Endothelial cell of umbilical vein (primary cell): ENCODE measurements at places on chromosomes 7 and 10. TPM values are rescaled to one million over a fixed set of nuclear protein-coding genes. Genes with fewer than 3 reads are reported as not detected.

DNA sequence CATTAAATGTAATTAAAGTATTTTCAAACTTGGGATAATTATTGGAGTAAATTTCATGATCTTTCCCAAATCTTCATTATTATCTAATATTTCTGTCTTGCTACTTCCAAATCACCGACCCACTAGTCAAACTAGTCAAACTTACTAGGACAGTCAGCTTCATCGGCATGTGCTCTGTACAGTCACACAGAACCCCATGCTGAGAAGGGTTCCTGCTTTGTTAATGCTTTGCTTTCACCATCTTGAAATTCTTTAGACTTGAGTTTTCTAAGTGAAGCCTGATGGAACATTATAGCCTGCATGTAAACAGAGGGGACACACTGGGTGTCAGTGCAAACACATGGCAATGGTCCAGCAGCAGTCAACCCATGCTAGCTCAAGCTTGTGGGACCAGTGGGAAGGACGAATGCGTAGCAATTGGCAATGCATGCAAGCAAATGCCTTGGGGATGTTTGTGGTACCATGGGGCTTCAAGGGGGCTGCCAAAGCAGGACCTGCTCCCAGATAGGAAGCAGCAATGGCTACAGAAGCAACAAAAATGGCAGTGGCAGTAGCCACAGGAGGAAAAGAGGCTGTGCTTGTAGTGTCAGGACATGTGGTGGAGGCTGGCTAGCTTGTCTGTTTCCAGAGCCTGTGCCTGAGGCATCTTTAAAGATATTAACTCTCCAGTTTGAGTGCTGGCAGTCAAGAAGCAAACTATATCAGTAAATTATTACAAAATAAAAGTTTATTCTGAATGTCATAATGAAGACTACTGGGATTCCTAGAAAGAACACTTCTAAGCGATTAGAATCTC is 441.1 kb upstream of the SEMA3D start:
- DNase-seq: no peak

DNA sequence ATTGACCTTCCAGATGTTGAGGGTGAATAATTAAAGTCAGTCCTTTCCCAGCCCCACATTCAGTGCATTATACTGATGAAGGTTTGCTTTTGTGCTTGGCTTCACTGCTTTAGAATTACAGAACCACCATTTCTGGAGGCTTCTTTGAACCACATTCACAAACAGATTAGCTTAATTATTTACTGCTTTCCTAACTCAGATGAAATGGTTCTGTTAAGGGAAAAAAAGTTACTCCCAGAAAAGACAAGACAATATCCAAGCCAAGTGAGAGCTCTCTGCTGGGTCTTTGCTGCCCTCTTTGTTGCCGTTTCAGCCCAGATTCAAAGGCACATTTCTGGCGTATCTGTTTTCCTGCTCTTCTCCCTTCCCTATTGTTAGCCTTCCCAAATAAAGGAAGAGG is 188.9 kb downstream of the AHR start:
- DNase-seq: no peak

The PLAC9 gene
- total RNA-seq: 1.7 and 2.1 TPM in 2 replicates

DNA sequence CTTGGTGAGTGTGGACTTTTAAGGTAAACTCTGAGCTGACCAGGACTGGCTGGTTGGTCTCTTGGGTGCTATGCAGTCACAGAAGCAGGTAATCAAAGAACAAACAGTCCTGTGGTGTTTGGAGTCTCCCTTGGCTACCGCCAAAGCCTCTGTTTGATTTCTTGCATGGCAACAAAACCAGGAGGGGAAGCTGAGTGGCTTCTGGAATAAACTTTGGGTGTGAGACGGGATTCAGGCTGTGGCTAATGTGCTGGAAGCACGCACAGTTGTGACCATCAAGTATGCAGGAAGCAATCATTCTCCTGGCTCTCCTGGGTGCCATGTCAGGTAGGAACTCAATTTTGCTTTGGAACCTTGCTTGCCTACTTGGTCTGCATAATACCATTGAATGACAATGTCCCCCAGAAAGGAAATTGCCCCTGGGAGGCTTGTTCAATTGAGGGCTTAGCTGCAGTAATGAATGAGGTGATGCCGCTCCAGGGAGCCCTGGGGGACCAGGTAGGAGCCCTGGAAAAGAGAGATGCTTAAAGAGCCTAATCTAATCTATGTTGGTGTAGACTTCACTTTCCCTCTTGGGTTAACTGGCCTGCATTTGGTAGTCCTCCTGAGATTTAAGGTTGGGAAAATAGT is at the start of gene CDHR3:
TSS of gene CDHR3 (plus strand) at position 227 of the 630 bp plus-strand sequence. CDS start at position 282, 55 bp downstream.
- no peak for DNase-seq

DNA sequence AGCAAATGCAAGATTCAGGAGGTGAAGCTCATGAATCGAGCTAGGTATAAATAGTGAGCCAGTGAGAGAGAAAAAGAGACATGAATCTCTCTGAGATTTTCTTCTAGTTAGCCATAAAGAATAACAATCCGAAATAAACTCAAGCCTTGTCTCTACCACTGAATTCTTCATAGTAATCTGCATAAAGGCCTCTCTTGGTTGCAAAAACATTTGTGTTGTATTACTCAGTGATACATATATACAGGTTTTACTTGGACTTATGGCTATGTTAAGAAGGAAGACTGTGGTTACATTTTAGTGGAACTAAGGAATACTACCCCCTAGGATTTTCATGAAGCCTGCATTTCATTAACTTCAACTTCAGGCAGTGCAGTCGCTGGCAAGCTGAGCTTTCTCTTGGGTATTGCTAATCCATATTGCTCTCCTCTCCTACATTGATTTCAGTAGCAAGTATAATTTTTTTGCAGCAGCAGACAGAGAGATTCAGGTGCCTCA is 72.7 kb upstream of the TRIL start:
- DNase-seq: no peak

- DNase-seq: no peak
These were observed 59.1 kb downstream of the TFAM start for GRCh38 chr10:58444321-58444720.

The GRID2IP gene
- total RNA-seq: not detected in 2 replicates

The NPM3 gene
- total RNA-seq: 55.4 and 60.7 TPM in 2 replicates

The CCL24 gene
- not detected in 2 replicates for total RNA-seq

- DNase-seq: peak; percentile 60
These were observed 4.2 kb upstream of the HOXA10 start for GRCh38 chr7:27178366-27178765.

DNA sequence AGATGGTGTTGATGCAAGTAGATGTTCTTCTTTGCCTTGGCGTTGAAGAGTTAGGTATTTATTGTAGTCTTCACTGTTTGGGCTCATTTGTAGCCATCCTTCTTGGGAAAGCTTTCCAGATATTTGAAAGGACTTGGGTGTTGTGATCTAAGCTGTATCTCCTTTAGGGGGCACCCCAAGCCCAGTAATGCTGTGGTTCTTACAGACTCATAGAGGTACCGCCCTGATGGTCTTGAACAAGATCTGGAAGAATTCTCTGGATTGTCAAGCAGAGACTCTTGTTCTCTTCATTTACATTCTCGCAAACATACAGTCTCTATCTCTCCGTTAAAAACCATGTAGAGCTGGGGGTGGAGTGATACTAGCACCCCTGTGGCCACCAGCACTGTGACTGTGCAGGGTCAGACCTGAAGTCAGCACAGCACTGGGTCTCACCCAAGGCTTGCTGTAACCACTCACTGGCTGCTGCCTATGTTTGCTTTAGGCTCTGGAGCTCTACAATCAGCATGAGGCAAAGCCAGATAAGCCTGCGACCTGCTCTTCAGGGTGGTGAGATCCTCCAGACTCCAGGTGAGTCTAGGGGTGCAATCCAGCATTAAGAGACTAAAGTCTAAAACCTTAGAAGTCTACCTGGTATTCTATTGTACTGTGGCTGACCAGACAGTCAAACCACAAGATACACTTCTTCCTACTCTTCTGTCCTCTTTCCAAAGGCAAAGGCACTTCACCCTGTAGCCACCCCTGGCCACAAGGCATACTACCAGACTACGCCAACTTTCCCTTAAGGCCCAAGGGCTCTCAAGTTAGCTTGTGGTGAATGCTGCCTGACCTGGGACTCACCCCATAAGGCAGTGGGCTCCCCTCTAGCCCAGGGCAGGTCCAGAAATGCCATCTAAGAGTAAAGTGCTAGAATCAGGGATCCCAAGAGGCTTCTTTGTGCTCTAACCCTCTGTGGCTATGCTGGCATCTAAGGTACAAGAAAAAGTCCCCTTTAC is 209.7 kb upstream of the TMEM196 start:
- DNase-seq: peak; percentile 58

GRCh38 chr10:69439813-69440506 is 11.3 kb upstream of the TSPAN15 start:
- DNase-seq: no peak

GRCh38 chr10:103397191-103397825 is 882 bp downstream of the PDCD11 start:
- no peak for DNase-seq

The GSDME gene
- 21.3 and 23.4 TPM in 2 replicates for total RNA-seq

DNA sequence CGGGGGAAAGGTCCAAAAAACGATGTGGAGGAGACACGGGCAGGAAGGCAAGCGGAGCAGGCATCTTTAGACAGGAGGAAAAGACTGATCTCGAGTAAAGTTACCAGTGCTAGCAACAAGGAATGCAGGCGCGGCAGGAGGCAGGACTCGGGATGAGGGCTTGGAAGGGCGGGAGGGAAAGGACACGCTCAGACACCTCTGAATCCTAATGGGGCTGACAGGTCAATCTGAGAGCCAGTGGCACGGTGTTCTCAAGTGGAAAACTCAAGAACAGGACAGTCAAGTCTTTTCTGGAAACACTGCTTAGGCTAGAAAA is 155.3 kb upstream of the COBL start:
- no peak for DNase-seq

GRCh38 chr7:111931016-111931517 is 275.1 kb downstream of the DOCK4 start:
- peak; percentile 65 for DNase-seq

The UCN3 gene
- not detected in 2 replicates for total RNA-seq

GRCh38 chr10:84075226-84076046 is 63.9 kb upstream of the GHITM start:
- no peak for DNase-seq

GRCh38 chr10:74862625-74863024 is 36.2 kb downstream of the KAT6B start:
- DNase-seq: no peak

The DENND11 gene
- total RNA-seq: 25.9 and 35.0 TPM in 2 replicates

DNA sequence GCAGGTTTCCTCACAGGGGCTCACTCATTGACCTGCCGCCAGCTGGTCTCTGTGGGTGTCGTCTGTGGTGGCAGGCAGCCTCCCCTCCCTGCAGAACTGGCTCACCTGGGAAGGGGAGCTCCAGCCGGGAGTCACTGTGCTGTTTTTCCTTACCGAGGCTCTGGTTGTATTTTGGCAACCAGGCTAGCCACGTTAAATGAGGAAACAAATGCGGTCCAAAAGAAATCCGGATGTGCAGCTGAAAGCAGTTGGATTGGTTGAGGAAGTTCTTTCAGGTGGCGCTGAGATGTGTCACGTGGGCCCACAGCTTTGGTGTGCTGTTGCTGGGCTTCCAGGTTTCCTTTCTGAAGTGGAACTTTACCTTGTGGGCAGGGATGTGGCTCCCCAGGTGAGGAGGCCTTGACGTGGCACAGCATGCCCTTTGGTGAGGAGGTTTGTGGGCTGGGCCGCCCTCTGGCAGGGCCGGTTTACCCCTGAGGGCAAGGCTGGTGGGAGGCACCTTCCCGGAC is 14.2 kb downstream of the MTURN start:
- no peak for DNase-seq

DNA sequence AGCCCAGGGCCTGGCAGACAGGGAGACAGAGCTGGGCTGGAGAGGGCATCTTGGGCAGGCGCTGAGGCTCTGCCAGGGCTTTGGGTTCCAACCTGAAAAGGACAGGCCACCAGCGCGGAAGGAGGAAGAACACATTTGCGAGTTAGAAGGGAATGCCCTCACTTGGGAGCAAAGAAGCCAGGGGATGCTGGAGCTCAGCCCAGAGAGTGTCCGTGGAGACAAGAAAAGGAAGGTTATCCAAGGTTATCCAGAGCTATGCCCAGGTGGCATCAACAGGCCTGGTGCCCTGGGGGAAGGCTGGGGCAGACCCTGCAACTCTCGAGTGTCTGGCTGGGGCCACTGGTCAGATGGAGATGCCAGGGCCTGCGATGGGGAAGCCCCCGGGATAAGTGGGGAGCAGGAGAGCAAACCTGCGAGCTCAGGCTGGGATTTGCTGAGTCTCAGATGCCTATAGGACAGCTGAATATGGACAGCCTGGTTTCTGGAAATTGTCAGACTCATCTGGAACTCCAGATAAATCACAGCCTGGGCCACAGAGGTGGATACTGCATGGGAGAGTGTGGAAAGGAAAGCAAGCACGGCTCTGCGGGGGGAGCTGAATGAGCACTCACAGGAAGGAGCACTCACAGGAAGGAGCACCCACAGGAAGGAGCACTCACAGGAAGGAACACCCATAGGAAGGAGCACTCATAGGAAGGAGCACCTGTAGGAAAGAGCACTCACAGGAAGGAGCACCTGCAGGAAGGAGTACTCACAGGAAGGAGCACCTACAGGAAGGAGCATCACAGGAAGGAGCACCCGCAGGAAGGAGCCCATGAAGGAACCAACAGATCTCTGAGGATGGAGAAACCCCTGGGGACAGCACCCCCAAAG is 152.1 kb downstream of the ADAM12 start:
- no peak for DNase-seq

The EBLN1 gene
- not detected in 2 replicates for total RNA-seq

GRCh38 chr7:100065452-100066186 is 15.9 kb downstream of the ZNF3 start:
- peak; percentile 38 for DNase-seq

The TMEM60 gene
- 15.0 and 15.8 TPM in 2 replicates for total RNA-seq

- no peak for DNase-seq
These were observed 53.9 kb upstream of the IL6 start for GRCh38 chr7:22672846-22673680.

The ZNF804B gene
- not detected in 2 replicates for total RNA-seq

The IGFBP3 gene
- total RNA-seq: 8.1 and 10.1 TPM in 2 replicates

GRCh38 chr10:7941576-7941975 is 112.9 kb upstream of the GATA3 start:
- no peak for DNase-seq
